ENCODE measurements at places on chromosomes 3 and 15. TPM values are rescaled to one million over a fixed set of nuclear protein-coding genes. Genes with fewer than 3 reads are reported as not detected.

Gene STXBP5L
- not detected for total RNA-seq

- DNase-seq = no peak
These were observed 621 bp downstream of the SOX14 start for GRCh38 chr3:137764563-137765309.

Gene CACNA1D
- total RNA-seq = 0.78 TPM

Gene PLA2G4B
- total RNA-seq = 5.9 TPM

Gene SLC9C1
- not detected for total RNA-seq

DNA sequence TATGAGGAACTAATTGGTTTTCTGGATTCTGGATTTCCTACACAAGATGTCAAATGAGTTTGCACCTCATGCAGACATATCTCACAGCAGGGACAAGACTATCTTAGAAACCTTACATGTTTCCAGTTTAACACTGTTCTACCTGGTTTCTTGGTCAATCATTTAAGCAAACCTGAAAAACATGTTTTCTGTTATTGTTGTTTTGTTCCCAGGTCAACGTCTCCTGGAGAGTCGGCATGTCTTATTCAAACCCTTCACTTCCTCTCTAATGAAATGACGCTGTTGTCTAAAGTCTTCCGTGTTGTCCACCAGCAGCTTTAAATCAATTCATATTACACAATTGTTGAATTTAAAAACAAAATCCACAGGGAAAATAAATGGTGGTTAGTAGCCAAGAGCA, 150.9 kb downstream of the CNTN3 start:
- no peak for DNase-seq

- no peak for DNase-seq
These were observed 46.0 kb downstream of the UBE3A start for GRCh38 chr15:25392806-25393205.

Gene PRSS50
- total RNA-seq = not detected

GRCh38 chr3:6250167-6250566, 610.7 kb upstream of the GRM7 start:
- DNase-seq = no peak

Data from CD8-positive, alpha-beta memory T cell (primary cell).